Stimulated activated CD4-positive, alpha-beta T cell treated with anti-CD3 and anti-CD28 coated beads, Interleukin-15, amount 100 ng/mL, for 48 hours (primary cell): ENCODE measurements at places on chromosomes 1 and 21.
A peak's percentile ranks its signal among the peaks of the same experiment; 100 is the strongest.

GRCh38 chr1:197663162-197663953, 111.9 kb downstream of the DENND1B start:
- DNase-seq, result no peak

GRCh38 chr1:112296908-112297307, 99.1 kb upstream of the CTTNBP2NL start:
- no peak for DNase-seq

- DNase-seq, result no peak
Observed at GRCh38 chr1:43327549-43328292, 9.9 kb upstream of the MPL start.

DNA sequence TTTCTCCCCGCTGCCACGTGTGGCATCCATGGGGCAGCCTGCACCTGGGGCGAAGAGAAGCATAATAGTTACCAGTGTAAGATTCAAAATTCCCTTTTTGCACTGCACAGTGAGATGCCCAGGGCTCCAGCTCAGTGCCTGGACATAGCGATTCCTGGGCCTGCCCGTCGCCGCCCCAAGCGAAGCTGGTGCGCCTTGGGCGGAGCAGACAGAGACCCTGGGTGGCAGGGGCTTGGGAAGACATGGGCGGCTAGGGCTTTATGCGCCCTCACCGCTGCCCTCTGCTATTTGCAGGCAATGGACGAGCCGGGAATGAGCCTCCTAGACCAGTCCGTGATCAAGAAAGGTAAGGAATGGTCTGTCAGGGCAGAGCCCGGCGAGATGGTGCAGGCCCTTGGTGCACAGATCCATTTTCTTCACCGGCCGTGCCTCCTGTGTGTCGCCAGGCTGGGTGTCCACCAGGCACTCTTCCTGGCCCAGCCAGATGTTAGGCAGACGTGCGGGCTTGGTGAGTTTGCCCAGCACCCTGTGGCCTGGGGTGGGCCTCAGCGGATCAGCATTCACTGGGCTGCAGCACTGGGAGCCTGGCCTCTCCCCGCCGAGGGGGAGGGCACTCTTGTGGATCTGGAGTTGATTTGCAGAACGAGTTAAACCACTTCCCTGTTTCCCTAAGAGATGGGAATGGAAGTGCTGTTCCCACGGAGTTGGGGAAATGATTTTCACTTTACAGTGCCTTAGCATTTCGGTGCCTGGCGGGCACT, 1.7 kb downstream of the TFAP2E start:
- no peak for DNase-seq

DNA sequence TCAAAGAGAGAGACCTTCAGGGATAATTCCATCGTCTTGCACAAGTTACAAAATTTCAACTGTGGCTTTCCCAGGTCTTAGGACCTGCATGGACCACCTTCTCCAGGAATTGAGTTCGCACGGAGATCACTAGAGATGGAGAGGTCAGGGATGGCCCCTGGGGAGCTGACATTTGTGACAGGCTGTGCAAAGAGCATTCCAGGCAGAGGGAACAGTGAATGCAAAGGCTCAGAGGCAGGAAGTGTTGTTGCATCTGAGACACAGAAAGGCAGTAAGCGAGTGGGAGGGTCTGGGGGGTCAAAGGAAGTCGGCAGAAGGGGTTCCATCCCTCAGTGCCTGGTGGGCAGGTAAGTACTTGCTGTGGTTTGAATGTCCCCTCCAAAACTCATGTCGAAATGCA, 9.5 kb upstream of the SELENON start:
- DNase-seq, result no peak

GRCh38 chr1:63917571-63918417, 144.0 kb downstream of the ROR1 start:
- DNase-seq, result peak; percentile 16
